ENCODE measurements at places on chromosomes 12 and 14. TPM values are rescaled to one million over a fixed set of nuclear protein-coding genes. Genes with fewer than 3 reads are reported as not detected.

DNA sequence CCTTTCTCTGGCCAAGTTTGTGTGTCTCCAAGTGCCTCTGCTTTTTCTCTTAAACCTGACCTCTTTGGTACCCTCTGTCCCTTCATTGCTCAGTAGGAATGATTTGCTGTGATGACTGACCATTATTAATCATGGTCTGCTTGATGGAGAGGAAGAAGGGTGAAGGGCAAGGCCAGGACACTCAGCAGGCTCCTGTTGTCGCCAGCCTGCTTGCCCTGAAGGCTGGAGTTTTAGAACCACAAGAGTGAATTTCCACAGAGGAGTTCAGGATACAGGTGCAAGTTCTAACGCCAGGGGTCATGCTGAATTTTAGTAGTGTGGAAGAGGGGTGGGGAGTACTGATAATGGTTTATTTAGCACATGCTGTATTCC is 2.8 kb upstream of the ITGA5 start:
- no peak for DNase-seq

The IQSEC3 gene
- not detected for polyA plus RNA-seq

The EEA1 gene
- 5.0 TPM for polyA plus RNA-seq

The MYF5 gene
- not detected for polyA plus RNA-seq

The TMEM52B gene
- polyA plus RNA-seq: 0.05 TPM

DNA sequence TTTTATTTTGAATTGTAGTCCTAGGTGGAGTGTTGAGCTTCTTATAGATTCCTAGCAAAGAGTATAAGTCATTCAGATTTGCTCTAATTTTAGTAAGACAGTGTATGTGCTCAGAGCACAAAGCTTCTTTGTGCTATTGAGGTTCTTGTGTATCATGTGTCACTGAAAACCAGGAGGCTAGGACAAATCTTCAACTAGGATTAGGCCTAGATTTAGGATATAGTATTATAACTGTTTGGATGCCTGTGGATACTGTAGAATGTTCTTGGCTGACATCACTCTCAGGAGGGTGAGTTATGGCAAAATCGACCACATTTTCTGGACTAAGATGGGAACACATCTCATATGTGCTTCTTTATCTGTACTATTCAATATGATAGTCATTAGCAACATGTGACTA is 86.5 kb downstream of the DHRS2 start:
- DNase-seq: no peak
